Fibroblast of upper back skin (primary cell): ENCODE measurements at places on chromosomes 5 and 9.
A peak's percentile ranks its signal among the peaks of the same experiment; 100 is the strongest.

DNA sequence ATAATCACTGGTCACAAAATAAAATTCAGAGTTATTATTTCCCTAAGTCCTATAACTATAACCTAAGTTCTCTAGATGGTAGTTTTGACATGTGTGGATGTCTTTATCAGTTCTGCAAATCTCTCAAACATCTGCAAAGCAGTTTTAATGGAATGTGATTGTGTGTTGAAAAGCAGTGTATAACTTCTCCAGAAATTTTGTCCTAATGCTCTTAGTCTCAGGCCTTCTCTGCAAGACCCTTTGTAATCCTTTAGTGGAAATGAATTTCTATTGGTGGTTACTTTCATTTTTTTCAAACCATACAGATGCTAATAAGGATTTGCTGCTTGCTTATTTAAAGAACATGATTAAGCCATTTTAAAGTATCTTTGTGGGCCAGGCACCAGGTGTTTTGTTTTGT, 75.5 kb upstream of the LHFPL2 start:
- peak; percentile 27 for DNase-seq

DNA sequence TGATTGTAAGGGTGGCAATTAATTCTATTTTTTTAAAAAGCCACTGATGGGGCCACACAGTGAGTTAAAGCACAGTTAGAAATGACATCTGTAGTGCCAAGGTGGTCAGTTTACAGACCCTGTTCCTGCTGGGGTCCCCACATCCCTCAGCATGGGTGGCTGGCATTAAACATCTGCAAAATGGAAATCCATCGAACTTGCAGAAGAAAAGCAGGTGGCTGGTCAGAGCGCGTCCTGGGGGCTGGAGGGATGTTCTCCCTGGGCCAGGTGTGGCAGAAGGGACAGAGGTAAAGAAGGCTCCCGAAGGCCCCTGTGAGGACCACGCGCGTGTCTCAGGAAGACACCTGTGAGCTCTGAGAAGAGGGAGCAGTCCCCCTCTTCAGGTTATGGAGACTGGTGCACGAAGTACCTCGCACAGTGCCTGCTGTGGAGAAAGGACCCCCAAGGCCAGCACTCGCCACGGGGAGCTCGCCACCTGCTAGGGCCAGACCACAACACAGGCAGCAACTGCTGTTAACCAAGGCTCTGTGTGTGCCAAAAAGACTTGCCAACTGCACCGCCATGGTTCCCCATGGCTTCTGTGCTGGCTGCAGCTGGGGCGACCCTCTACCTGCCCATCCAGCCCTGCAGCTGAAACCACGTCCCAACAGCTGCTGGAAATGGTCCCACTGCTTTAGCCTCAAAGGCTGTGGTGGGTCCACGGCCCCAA, 65.2 kb downstream of the RASGEF1C start:
- no peak for DNase-seq

GRCh38 chr9:136711751-136712689, at the start of gene DIPK1B:
Gene DIPK1B (plus strand): TSS chr9:136712572. CDS start chr9:136712666, 94 bp downstream.
- no peak for DNase-seq

GRCh38 chr9:112866662-112867274, 23.9 kb downstream of the SLC46A2 start:
- peak; percentile 83 for DNase-seq

DNA sequence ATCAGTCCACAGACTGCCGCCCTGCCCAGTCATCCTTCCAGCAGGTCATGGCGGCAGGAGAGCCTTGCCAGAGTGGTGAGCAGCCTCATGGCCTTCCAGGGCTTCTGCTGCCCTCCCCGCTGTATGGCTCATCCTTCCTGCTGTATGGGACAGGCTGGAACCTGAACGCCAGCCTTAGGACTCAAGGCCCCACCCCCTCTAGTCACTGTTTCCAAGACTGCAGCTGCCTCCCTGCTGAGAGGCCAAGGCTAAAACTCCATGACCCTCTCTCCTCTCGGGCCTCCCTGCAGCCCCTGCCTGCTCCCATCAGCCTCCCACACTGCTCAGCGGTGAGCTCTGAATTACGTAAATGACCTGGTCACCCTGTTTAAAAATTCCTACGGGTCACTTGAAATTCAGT, 227.5 kb downstream of the AGTPBP1 start:
- no peak for DNase-seq

- no peak for DNase-seq
Measured at GRCh38 chr9:27950382-27950781, 377.1 kb upstream of the C9orf72 start.

DNA sequence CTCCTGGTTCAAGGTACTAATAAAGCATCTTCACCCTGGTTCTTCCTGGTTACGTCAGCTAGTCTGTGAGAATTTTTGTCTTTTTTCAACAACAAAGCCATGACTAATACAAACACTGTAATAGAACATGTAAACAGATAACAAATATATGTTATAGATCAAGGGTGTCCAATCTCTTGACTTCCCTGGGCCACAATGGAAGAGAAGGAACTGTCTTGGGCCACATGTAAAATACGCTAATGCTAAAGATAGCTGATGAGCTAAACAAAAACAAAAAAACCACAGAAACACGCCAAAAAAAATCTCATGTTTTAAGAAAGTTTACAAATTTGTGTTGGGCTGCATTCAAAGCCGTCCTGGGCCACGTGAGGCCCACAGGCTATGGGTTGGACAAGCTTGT, 124.5 kb upstream of the GNA14 start:
- no peak for DNase-seq

- no peak for DNase-seq
Measured at GRCh38 chr5:96854067-96854466, 22.2 kb upstream of the ERAP2 start.

- no peak for DNase-seq
Measured at GRCh38 chr9:5352637-5353248, 13.1 kb upstream of the RLN1 start.

DNA sequence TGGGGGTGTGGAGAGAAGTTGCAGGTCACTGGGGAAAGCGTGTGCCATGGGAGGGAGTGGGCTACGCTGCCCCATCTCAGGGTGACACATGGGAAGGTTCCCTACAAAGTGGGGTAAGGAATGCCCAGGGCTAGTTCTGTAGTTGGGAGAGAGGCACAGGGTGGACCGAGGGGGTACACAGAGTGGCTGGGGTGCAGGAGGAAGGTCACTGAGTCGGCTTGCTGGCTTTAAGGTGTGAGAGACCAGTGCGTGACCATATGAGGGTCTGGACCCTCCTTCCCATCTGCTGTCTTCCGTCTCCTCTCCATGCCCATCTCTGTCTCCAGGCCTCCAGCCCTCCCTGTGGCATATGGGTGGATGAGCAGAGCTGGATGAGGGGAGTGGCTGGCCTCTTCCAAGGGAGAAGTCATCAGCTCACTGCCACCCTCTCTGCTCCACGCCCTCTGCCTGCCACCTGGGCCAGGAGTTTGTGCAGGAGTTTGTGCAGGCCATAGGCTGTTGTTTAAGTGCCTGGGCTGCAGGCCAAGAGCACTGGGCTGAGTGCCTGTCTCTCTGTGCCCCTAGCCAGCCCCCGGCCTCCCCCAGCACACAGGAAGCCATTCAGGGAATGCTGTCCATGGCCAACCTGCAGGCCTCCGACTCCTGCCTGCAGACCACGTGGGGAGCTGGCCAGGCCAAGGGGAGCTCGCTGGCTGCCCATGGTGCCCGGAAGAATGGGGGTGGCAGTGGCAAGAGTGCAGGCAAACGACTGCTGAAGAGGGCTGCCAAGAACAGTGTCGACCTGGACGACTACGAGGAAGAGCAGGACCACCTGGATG, 96.8 kb downstream of the PHF2 start:
- DNase-seq: peak; percentile 16

DNA sequence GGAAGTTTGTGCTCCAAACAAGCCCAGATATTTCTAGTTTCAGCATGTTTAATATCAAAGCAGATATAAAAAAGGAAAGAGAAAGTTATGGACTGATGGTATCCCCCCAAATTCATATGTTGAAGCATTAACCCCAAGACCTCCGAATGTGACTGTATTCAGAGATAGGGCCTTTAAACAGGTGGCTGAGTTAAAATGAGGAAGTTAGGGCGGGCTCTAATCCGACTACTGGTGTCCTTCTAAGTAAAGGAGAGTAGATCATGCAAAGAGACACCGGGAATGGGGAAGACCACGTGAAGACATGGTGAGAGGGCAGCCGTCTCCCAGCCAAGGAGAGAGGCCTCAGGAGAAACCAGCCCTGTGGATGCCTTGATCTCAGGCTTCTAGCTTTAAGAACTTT, 324.1 kb upstream of the KIF2A start:
- DNase-seq: no peak

DNA sequence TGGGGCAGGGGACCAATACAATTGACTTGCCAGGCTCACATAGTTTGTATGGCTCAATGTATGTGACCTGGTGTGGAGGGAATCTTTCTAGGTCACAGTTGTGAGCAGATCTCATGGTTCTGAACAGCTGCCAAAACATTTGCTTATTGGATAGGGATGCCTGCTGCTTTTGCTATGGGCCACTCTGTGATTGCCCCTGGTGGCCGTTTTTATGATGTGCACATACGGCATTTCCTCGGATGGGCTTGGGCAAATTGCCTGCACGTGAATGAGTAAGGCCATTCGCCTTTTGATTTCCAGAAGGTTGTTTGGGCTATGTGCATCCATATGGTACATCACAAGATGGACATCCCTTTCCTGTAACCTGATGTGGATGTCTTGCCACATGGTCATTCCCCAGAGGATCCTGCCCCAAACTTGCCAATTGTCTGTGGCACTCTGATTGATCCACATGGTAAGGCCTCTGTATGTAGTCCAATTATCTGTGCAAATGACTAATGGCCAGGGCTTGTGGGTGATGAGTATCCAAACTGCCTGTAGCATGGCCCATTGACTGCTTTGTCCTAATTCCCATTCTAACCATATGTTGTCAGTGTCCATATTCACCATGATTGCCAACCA, 10.7 kb upstream of the SLC22A4 start:
- peak; percentile 62 for DNase-seq

- no peak for DNase-seq
Measured at GRCh38 chr9:129604766-129605163, 16.1 kb downstream of the C9orf50 start.
